ENCODE measurements at places on chromosomes 5 and 9.

- no peak for DNase-seq
These were observed 129.0 kb downstream of the PIK3R1 start for GRCh38 chr5:68344447-68345111.

DNA sequence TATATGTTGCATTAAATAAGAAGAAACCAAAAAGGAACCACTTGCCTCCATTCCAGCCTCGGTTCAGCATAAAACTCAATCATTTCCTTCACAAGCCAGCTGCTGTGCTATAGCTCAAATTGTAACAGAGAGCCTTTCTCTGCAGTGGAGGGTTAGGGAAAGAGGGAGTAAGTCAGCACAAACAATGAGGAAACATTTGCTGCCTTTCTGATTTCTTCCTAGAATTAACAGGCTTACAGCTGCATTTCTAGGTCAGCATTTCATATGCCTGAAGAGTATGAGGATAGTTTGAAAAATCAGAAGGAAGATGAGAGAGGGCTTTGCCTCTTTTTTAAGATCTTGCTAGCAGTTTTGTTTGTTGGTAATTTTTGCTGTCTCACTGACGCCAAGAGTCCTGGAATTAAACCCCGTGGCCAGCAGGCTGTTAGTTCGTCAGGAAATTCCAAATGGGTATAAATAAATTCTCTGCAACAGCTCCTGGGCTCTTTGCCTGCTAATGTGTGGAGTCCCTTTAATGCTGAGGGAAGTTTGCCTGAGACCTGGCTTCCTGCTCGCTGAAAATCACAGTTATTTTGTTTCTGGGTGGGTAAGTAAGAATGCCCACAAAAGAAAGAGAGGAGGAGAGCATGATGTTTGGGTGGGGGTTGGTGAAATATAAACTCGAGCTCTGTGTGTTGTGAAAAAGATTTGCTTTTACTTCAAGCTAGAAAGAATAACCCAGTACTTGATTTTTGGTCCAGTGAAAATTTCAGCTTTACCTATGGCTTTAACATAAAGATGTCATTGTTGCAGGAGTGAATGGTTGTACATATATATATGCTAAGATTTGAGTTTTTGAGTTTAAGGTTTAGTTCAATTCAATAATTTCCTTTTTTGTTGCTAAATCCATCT, 148.1 kb upstream of the DMRT1 start:
- no peak for DNase-seq

DNA sequence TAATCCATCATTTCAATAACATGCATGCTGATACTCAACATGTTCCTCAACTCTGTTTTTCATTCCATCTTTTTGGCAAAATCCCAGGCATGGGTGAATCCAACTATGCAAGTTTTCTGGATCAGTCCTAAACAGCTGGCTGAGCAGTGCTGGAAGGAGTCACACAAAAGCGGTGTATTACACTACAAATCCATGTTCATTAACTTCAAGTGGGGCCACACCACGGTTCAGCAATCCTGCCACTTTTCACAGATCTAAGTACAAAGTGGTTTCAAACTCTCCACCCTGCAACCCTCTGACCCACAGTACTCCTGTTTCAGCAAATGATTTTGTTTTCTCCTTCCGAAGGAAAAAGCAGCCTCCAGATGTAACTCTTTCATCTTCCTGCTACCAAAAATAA, 222.5 kb downstream of the EPB41L4A start:
- DNase-seq, result no peak

GRCh38 chr9:19624519-19624918, 164.3 kb downstream of the SLC24A2 start:
- DNase-seq, result no peak

- no peak for DNase-seq
These were observed 119.5 kb downstream of the BAAT start for GRCh38 chr9:101265261-101265660.

GRCh38 chr5:44900273-44900954, 91.7 kb downstream of the MRPS30 start:
- DNase-seq, result no peak

DNA sequence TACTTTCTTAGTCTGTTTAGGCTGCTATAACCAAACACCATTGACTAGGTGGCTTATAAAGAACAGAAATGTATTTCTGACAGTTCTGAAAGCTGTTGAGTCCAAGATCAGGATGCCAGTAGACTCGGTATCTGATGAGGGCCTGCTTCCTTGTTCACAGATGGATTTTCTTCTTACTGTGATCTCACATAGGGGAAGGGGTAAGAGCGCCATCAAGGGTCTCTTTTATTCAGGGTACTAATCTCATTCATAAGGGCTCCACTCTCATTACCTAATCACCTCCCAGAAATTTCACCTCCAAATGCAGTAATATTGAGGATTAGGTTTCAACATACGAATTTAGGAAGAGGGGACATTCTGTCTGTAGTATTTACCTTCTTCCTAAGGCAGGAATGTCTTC, 384.0 kb upstream of the DMAC1 start:
- no peak for DNase-seq

- no peak for DNase-seq
These were observed 1981.7 kb upstream of the NUDT12 start for GRCh38 chr5:105544300-105544699.

GRCh38 chr9:99748266-99748665, 73.4 kb upstream of the NR4A3 start:
- no peak for DNase-seq

DNA sequence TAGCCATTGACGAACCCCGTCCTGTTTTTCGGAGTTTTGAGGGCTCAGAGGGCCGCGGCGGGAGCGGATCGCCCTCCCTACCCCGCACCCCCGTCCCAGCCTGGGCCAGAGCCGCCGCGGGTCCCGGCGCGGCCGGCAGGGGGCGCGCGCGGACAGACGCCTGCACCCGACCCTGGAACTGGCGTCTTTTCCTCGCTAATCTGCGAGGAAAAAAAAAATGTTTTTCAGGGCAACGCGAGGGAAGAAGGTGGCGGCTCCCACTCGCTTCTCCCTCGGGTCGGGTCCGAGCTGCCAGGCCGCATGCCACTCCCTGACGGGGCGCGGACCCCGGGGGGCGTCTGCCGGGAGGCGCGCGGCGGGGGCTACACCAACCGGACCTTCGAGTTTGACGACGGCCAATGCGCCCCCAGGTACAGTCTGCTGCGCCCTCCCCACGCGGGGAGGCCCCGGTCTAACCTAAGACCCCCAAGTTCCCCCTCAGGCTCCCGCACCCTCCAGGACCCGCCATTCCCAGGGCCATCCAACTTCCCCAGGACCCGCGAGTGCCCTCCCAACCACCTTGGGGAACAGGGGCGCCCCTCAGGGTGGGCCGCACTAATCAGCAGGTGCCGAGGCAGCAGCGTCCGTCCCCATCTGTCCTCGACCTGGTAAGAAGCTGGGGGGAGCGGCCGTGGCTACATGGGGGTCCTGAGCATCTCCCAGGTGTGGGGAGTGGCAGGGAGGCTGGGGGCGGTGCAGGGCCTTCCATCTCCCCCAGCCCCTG, at the start of gene KCNT1:
Gene KCNT1 (plus strand): TSS at position 227 of the 763 bp plus-strand sequence. CDS start 74 bp downstream, at position 301.
- no peak for DNase-seq

DNA sequence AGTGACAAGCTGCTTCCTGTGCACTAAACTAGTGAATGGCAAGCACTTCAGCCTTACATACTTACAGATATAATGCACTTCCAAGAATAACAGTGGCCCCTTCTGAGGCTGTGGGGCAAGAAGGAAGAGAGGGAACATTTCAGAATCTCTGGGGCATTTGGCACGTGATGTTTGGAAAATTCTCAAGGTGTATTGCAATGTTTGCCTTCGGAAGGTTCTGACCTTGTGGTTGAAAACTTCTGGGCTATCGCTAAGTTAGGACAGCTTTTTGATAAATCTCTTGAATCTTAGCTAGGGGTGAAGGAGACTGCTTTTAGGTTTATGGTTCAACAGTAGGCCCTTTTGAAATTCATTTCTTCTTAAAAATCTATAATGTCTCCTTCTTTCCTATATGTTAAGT, 7.1 kb upstream of the FGF10 start:
- no peak for DNase-seq

DNA sequence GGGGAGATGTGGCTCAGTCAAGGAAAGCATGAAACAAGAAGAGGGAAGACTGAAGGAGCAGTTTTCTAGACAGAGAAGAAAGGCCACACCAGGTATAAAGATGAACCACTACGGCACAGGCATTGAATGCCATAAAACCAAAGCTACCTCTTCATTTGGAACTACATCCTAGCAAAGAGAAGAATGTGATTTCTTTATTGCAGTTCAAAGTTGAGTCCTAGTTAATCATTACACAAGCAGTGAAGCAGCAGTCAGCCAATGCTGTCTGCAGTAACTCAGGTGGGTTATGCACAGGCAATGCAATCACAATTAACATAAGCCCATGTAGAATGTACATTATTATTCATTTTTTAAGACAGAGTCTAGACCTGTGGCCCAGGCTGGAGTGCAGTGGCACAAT, 21.7 kb upstream of the PCAT7 start:
- no peak for DNase-seq

DNA sequence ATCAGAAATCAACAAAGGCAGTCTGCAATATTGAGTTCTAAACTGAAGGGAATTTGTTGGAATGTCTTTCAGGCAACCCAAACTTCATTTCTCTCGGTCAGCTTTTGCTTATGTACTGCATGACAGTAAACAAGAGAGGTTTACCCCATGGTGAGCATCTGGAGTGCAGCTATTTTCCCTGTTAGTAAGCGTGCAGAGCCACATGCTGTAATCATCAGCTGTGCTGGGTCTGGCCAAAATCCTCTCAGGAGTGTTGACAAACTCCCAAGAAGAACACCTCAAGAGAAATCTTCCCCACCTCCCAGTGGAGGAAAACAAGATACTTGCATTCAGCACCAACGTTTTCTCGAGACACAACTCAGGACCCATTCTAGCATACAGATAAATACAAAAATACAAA, 83.6 kb upstream of the ADAMTSL1 start:
- DNase-seq, result no peak

DNA sequence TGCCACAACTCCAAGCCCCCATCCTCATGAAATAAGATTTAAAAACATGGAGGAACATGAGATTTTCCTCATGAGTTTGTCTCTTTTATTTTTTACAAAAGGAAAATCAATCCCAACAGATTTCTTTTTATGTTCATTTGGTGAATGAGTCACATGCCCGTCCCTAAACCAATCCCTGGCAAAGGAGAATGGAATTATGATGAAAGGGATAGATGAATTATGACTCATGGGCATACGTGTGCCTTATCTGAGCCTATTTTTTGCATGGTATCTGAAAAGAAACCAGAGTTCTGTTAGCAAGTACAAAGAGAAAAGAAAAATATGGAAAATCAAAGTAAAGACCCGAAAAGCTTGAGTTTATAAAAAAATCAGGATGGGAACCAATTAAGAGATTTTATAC, 267.5 kb upstream of the TMEM161B start:
- DNase-seq, result no peak

Data from spleen (tissue), 13 donors.